SK-N-SH (cell line): ENCODE measurements at places on chromosomes 13 and 19. TPM values are rescaled to one million over a fixed set of nuclear protein-coding genes. Genes with fewer than 3 reads are reported as not detected.

GRCh38 chr19:12924621-12925310 lies 5.7 kb upstream of the SYCE2 start:
- no peaks in the 10 kb centered on the region for H3K4me1 ChIP-seq
- H3K27me3 ChIP-seq, result no peaks in the 10 kb centered on the region
- DNase-seq, result no peak
- no peak overlapping the region for H3K27ac ChIP-seq

- DNase-seq, result no peak
- H3K27ac ChIP-seq, result no peak overlapping the region
- no peaks in the 10 kb centered on the region for H3K36me3 ChIP-seq
- H3K4me3 ChIP-seq, result no peak overlapping the region
- H3K4me1 ChIP-seq, result no peaks in the 10 kb centered on the region; the same call in 1 of the 2 replicates
These were observed 49.3 kb downstream of the UBL3 start for GRCh38 chr13:29801102-29801501.

DNA sequence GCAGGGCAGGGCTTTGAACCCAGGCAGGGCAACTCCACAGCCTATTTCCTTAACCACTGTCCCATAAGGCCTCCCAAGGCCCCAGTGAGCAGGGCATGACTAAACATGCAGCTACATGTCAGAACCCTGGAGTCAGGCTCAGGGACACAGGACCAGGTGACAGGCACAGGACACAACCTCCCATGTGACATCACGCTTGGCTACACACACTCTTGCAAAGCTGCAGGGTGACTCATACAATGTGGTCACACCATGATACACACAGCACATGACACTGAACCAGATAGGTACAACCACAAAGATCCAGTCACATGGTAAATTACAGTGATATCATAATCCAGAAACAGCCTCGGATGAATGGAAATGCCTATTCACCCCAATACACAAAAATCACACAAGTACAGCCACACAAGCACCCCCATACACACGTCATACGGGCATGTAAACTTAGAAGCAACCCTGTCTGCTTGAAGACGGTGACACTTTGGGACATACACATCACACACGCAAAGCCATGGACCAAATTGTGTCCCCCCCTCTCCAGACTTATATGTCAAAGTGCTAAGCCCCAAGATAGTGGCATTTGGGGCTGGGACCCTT lies 14.5 kb downstream of the KLK4 start:
- no peak overlapping the region for H3K4me3 ChIP-seq
- no peak for DNase-seq
- no peaks in the 10 kb centered on the region for H3K4me1 ChIP-seq
- H3K27me3 ChIP-seq, result no peaks in the 10 kb centered on the region; the same call in 1 of the 2 replicates
- no peak overlapping the region for H3K27ac ChIP-seq
- no peaks in the 10 kb centered on the region for H3K36me3 ChIP-seq

Gene ATP11A
- polyA plus RNA-seq, result 2.9 and 4.1 TPM in 2 replicates

Gene ARL11
- polyA plus RNA-seq, result not detected in 2 replicates

Gene GJB6
- not detected in 2 replicates for polyA plus RNA-seq
